ENCODE measurements at places on chromosomes 7 and 10.

GRCh38 chr10:99700649-99701048 lies 31.3 kb downstream of the COX15 start:
- no peak for DNase-seq

GRCh38 chr7:20959281-20959680 lies 172.6 kb upstream of the SP8 start:
- no peak for DNase-seq

GRCh38 chr7:30671793-30672465 lies 10.3 kb downstream of the CRHR2 start:
- DNase-seq: peak; percentile 37

DNA sequence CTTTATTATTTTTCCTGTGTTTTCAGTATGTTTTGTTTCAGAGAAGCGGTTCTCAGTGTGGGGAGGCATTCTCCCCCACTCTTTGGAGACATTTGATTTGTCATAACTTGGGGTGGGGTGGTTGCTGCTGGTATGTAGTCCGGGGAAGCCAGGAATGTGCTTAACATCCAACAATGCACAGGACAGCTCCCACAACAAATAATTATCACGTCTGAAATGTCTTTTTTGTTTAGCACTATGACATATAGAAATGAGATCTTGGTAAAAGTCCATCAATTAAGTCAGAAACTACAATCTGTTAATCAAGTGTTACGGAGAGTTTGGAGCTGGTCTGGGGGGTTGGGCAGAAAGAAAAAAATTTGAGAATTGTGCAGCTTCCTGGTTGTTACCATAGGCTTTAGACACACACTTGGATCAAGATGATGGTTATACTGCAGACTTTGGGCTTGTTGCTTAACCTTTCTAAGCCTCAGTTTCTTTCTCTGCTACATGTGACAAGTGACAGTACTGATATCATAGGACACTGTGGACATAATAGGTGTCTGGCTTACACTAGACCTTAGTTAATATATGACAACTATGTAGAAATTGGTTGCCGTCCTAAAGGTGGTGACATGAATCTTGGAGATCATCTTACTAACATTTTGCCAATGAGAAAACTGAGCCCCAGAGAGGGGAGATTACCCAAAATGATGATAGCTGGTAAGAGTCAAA lies 113.7 kb downstream of the LRMDA start:
- no peak for DNase-seq

- DNase-seq: no peak
These were observed 328.9 kb downstream of the RPS24 start for GRCh38 chr10:78362406-78363022.

DNA sequence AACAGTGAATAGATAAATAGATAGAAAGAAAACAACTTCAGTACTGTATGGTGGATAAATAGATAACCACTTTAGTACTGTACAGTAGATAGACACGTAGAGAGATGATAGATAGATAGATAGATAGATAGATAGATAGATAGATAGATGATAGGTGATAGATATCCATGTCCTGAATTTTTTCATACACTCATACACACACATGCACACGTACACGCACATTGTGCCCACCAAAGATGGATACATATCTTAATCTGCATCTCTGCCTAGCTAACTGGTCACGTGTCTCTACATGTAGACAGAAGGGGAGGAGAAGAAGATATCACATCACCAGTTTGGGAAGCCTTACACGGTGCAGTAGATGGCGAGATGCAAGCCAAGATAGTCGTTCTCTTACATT lies 99.2 kb downstream of the ARID5B start:
- peak; percentile 43 for DNase-seq

- DNase-seq: peak; percentile 13
These were observed 125.5 kb downstream of the RNLS start for GRCh38 chr10:88457660-88458059.

- no peak for DNase-seq
These were observed 1.4 kb downstream of the APBB1IP start for GRCh38 chr10:26439406-26440087.

DNA sequence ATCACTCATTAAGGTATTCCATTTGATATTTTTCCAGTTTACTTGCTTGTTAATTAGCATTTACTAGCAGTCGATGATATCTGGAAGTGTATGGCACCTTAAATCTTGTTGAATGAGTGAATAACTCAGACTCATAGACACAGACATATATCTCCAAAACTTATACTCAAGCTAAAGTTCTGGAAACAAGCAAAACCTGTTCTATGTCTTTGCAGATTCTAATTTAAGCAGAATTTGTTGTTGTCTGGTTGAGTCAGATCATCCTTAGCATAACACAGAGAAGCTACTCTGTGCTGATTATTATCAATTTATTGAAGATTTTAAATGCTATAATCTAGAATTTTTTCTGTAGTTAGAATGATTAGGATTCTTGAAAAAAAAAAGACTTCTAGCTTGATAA lies 296.2 kb downstream of the MDFIC start:
- no peak for DNase-seq

DNA sequence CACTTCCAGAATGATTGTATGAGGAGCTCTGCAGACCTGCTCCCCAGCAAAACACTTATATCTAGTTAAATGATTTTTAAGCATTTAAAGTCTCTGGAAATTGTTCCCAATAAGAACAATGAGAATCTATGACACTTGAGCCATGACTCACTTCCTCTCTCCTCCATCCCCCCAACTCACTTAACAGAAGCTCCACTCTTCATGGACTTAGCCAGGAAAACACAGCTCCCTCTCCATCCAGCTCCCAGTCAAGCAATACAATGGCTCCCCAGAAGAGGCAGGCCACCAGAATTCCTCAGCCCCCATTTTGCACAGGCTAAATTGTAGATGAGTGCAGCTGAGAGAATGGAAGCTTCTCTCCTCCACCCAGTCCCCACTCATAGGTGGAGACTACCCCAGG lies 27.0 kb downstream of the AOC1 start:
- no peak for DNase-seq

DNA sequence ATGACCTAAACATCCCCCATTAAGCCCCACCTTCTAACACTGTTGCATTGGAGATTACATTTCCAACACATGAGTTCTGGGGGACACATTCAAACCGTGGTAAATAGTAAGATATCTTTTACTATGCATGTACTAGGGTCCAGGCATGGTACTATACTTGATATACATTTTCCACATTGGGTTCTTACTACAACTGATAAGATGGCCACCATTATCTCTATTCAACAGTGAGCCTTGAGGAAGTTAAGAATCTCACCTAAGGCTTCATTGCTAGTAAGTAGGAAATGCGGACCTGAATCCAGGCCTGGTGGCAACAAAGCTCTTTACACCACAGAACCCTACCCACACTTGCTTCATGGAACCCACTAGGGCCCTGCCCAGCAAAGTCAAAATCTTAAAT lies 5.7 kb downstream of the PANK1 start:
- no peak for DNase-seq

GRCh38 chr7:30247541-30248401 lies 36.6 kb upstream of the ZNRF2 start:
- no peak for DNase-seq

- DNase-seq: peak; percentile 62
These were observed 22.1 kb downstream of the STAMBPL1 start for GRCh38 chr10:88901984-88902789.

DNA sequence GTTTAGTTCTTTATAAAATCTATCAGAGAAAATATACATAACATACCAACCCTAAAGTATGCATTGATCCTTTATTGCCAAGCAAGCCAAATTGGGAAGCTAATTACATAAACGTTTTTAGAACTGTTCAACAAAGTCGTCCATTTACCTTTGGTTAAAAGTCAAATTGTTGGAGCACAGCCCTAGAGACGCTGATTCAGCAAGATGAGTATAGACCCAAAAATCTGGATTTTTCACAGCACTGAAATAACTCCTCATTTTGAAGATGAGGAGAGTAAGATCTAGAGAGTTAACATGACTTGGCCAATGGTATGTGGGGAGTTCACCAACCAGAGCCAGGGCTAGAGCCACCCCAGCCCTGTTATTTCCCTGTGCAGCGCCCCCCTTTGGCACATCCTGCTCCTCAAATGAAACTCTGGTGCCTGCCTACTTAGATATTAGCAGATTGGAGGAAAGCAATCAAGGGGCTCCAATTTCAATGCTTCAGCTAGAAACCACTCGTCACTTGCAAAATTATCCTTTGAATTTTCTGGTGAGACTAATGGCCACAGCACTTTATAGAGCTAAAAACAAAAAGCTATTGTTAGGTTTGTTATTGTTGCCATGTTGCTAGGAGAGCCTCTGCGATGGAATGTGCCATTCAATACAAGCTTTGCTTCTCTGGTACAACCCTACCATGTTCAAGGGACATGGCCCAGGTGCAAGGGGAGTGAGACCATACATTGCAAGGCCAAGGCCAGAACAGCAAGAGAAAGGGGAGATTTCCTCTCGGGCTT lies 132.6 kb upstream of the ZEB1 start:
- DNase-seq: no peak

- DNase-seq: no peak
These were observed 71.0 kb downstream of the NRP1 start for GRCh38 chr10:33263453-33263852.

GRCh38 chr7:37508118-37508517 lies 59.5 kb upstream of the ELMO1 start:
- DNase-seq: no peak

DNA sequence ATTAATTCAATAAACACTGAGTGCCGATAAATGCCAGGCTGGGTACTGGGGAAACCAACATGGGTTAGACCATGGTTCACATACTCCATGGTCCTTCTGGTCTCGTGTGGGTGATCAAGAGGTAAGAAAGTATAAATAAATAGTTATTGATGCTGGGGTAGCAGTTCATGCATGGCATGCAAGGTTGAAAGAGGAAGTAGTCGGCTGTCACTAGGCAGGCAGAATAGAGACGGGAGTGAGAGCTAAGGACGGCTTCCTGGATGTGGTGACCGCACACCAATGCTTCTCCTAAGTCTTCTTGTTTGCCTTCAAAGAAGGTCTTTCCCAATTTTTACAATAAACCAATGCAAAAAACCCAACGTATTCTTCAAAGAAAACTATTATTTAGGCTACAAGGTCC lies 208.6 kb downstream of the ADAM12 start:
- no peak for DNase-seq

- DNase-seq: no peak
These were observed 518.8 kb downstream of the DNAJB6 start for GRCh38 chr7:157855452-157856213.

- peak; percentile 96 for DNase-seq
These were observed 26.5 kb downstream of the TNRC18 start for GRCh38 chr7:5396999-5397663.

GRCh38 chr7:158649279-158649678 lies 55.3 kb downstream of the NCAPG2 start:
- no peak for DNase-seq

DNA sequence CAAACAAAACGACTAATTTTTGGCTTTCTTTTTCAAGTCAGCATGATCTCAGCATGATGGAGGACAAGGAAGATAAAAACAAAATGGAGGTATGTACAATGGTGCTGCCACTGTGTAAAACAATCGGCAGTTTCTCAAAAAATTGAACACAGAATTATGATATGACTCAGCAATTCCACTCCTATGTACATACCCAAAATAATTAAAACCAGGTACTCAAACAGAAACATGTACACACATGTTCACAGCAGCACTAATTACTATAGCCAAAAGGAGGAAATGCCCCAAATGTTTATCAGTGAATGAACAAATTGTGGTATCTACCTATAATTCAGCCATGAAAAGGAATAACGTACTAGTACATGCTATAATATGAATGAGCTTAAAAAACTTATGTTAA lies 29.9 kb downstream of the SNX13 start:
- no peak for DNase-seq

DNA sequence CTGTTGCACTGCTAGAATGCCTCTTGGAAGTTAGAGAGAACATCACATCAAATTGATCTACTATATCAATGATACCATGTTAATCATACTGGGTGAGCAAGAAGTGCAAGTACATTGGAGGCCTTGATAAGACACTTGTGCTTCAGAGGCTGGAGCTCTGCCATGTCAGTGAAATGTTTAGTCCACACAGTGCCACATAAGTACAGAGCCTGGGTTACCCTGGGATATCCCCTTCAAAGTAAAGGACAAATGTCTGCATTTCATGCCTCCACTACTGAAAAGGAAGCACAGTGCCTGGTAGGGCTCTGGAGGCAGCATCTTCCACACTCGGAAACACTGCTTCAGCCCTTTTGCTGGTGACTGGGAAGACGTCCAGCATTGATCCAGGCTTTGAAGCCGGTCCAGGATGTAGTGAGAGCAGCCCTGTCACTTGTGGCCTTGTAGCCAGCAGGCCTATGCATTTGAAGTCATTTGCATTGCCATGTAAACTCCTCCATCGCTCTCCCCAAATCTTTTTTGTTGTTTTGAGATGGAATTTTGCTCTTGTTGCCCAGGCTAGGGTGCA lies 15.7 kb upstream of the STN1 start:
- no peak for DNase-seq

DNA sequence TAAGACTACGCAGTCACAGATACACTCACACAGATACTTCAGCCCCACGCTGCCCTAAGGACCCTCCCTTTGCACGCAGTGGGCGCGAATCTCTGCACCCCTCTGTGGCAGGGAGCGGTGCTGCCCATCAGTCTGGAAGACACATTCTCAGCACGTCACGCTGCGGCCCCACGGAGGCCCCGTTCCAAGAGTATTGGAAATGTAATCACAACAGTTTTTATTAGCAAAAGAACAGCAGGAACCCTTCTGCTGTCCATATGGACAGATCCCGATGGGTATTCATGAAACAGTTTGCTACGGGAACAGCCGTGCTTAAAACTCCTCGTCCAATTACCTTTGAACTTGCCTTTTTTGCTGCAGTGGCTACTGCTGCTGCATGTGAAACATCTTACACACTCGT lies 131.0 kb downstream of the RPS24 start:
- no peak for DNase-seq

- no peak for DNase-seq
These were observed 20.0 kb upstream of the ARPC1A start for GRCh38 chr7:99305473-99306260.

- DNase-seq: no peak
These were observed 2.3 kb downstream of the MACROH2A2 start for GRCh38 chr10:70054902-70055301.

- DNase-seq: no peak
These were observed 64.1 kb downstream of the DOCK1 start for GRCh38 chr10:126969310-126969709.

GRCh38 chr10:839550-840205 lies 91.8 kb downstream of the LARP4B start:
- no peak for DNase-seq

DNA sequence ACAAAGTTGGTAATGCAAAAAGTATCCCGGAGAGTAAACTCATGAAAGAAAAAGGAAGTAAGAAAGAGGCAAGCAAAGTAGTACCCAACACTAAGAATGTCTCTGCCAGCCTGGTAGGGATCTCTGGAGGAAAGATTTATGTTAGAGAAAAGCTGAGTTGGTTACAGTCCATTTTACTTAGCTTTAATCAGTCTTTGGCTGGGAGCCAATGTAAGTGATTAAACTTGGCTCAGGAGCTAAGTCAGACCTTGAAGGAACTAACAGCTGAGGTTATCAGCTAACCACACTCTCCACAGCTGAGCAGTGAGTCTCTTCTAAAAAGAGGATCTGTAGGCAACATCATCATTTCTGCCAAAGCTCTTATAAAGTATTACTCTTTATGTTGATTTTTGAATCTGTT lies 148.0 kb downstream of the ANKRD7 start:
- DNase-seq: no peak

GRCh38 chr10:88819290-88819689 lies 16.8 kb downstream of the LIPM start:
- no peak for DNase-seq

- DNase-seq: no peak
These were observed 10.6 kb upstream of the PLEKHA1 start for GRCh38 chr10:122363722-122364463.

GRCh38 chr10:120162471-120162870 lies 269.9 kb downstream of the SEC23IP start:
- DNase-seq: no peak

All from GM12865 (cell line).